ENCODE measurements at places on chromosomes 6 and 20. TPM values are rescaled to one million over a fixed set of nuclear protein-coding genes. Genes with fewer than 3 reads are reported as not detected.

The IPCEF1 gene
- 8.8 TPM for total RNA-seq

The FERMT1 gene
- not detected for total RNA-seq

The SNAI1 gene
- total RNA-seq, result 0.33 TPM

The NEDD9 gene
- 24.4 TPM for total RNA-seq

The SLC22A2 gene
- total RNA-seq, result not detected

The STMND1 gene
- 0.43 TPM for total RNA-seq

The ESR1 gene
- 0.16 TPM for total RNA-seq

The STX11 gene
- total RNA-seq, result 23.3 TPM

The CCDC170 gene
- total RNA-seq, result not detected

The EDN1 gene
- 0.27 TPM for total RNA-seq

The RSPO4 gene
- not detected for total RNA-seq

The HRH3 gene
- total RNA-seq, result not detected

The LATS1 gene
- 29.4 TPM for total RNA-seq

- DNase-seq, result no peak
Measured at GRCh38 chr6:34524971-34525370, 31.2 kb downstream of the SPDEF start.

GRCh38 chr20:9241721-9242427 is 173.0 kb downstream of the PLCB4 start:
- no peak for DNase-seq

DNA sequence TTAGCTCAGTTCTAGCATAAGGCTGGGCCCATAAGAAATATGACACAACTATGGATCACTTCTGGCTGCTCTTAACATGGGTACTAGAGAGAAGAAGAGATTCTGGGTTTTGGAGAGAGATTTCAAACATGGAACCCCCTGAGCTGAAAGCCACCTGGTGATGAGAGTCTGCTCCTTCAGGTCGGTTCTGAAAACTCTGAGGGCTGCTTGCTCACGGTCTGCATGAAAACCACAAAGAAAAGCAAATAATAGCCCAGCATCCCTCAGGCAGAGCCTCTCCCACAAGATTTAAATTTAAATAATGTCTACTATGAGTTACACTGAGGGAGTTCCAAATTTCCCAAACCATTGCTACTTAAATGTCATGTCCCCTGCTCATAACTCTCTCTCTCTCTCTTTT is 301.5 kb downstream of the BMP7 start:
- no peak for DNase-seq

DNA sequence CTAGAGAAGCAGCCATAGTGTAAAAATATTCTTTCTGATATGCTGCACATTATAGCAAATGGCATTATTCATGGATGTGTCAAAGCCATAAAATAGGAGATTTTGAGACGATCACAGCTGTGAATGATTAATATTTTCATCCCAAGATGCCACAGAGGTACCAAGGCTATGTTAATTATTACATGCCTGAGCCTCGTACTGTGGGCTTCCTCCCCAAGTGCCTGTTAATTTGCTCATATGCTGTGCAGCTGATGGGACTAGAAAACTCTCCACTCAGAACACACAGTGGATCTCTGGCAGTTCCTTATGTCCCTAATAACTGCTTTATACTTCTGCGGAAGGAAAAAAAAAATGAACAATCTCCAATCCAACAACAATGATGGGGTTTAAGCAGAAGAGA is 184.9 kb upstream of the TSHZ2 start:
- DNase-seq, result no peak

- DNase-seq, result no peak
Measured at GRCh38 chr6:152122434-152122833, 315.0 kb downstream of the ESR1 start.

GRCh38 chr6:145765449-145765848 is 30.1 kb upstream of the EPM2A start:
- no peak for DNase-seq

DNA sequence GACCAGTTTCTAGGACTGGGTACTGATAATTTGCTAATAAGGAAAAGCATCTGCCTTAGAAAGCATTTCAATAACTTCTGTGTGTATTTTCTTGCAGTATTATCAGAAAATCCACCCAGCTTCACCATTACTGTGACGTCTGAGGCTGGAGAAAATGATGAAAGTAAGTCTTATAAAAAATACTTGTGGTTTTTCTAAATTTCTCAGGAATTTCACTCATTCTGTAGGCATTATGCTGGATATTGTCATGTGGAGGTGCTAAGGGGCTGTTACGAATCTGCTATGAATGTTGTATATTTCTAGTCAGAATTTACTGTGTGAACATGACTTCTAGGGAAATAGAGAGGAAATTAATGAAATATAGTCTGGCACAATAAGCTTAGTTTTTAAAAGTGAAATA is 8.9 kb downstream of the RWDD1 start:
- no peak for DNase-seq

GRCh38 chr6:158311626-158312025 is 639 bp upstream of the TULP4 start:
- no peak for DNase-seq

DNA sequence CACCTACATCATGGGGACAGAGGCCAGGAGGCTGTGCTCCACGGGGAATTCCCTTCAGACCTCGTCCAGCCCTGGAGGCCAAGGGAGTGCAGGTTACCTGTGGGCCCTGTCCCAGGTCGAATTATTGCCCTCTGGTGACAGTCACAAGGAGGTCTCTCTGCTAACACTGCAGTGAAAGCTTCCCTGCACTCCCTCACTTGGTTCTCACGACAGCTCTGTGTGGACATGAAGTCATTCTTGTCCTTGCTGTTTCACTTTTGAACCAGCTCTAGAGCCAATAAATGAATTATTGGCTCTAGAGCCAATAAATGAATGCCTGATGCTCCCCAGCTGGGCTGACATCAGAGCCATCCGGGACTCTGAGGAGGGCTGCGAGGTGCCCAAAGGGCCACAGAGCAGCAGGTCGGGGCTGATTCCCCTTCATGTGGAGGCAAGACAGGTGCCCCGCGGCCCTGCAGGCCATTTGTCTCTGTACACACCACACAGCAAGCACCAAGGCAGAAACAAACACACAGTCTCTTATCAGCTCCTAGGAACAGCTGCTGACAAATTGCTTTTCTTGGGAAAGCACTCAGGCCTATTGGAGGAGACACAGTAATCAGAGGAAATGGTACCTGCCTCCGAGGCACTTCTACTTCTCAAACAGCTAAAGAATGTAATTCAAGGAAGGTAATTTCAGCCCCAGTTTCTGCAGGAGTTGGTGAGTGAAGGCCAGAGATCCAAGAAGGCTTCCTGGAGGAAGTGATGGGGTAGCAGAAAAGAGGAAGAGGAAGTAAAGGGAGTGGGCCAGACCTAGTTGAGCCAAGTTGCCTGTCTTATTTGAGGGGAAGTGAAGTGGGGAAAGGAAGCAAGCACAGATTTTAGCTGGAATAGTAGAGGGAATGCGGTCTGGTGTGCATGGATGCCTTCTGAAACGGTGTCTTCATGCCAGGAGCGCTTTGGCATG is 27.5 kb upstream of the TBXT start:
- no peak for DNase-seq

- DNase-seq, result no peak
Measured at GRCh38 chr6:144710207-144710606, 425.1 kb downstream of the UTRN start.

- no peak for DNase-seq
Measured at GRCh38 chr20:57756213-57756612, 46.4 kb upstream of the PMEPA1 start.

- DNase-seq, result no peak
Measured at GRCh38 chr6:15074806-15075205, 171.1 kb upstream of the JARID2 start.

- no peak for DNase-seq
Measured at GRCh38 chr6:7245668-7246393, 67.2 kb downstream of the SSR1 start.

- peak; percentile 51 for DNase-seq
Measured at GRCh38 chr6:73728548-73729205, 32.7 kb downstream of the CD109 start.

DNA sequence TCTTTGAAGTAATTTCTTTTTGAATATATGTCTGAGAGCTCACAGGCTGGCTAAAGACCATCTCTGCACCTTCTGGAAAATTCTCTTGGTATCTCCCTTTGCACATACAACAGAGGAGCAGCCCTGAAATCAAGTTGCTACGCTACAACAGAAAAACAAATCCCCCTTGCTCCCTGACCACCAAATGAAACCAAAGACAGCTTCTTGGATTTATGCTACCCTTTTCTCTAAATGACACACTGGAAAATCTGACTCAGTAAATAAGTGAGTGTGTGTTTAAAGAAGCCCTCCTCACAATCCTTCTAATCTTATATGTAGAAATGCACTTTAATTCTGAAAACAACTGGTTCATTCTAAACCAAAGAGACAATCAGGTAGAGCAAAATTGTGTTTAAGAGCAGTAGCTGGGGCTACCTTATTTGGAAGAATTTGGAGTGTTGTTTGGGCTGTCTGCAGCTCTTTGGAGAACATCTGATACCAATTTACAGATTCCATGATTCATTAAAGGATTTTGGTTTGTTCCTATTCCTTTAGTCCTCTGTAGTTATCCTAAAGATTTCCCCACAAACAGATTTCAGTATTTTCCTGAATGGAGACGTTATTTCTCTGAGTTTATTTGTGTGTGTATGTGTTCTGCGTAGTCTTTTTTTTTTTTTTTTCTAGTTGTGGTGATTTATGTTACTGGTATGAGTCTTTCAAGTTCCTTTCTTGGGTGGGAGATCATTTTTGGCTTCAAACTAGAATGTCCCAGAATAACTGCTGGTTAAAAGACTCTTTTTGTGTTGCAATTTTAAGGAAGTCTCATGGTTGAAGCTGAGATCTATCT is 36.4 kb upstream of the UTRN start:
- peak; percentile 28 for DNase-seq

DNA sequence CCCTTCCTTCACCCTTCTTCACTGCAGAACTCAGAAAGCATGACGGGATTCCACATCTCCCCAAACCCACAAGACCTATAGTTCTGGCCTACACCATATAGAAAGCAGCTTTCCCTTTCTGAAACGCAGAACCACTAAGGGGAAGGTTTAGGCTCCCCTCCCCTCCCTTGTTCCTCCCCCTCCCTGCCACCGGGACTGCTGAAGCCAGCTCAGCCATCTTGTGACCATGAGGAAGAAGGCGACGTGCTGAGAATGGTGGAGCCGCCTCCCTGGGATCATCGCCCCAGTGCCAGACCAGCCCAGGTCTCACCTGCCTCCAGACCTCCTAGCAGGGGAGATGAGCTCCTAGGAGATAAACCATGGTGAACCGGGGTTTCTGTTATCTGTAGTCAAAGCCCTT is 19.6 kb downstream of the SERPINB6 start:
- DNase-seq, result no peak

DNA sequence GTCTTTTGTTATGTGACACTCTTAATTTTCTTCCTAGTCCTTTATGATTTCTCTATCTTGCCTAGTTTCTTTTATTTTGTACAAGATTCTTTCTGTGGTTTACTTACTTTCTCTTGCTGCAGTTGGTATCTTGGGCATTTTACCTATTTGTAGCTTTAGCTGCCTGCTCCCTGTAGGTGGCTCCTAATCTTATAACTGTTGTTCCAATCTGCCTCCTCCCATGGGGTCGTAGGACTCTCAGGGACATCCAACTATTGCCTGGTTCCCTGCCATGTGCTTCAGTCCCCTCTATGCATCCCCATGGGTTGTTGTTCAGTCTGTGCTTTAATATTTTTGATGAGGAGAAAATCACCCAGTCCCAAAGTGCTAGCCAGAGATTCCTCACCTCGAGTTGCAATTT is 31.4 kb downstream of the RIN2 start:
- DNase-seq, result no peak

GRCh38 chr6:71333697-71334096 is 45.1 kb downstream of the OGFRL1 start:
- DNase-seq, result no peak

- no peak for DNase-seq
Measured at GRCh38 chr20:13302647-13303450, 81.8 kb downstream of the ISM1 start.

DNA sequence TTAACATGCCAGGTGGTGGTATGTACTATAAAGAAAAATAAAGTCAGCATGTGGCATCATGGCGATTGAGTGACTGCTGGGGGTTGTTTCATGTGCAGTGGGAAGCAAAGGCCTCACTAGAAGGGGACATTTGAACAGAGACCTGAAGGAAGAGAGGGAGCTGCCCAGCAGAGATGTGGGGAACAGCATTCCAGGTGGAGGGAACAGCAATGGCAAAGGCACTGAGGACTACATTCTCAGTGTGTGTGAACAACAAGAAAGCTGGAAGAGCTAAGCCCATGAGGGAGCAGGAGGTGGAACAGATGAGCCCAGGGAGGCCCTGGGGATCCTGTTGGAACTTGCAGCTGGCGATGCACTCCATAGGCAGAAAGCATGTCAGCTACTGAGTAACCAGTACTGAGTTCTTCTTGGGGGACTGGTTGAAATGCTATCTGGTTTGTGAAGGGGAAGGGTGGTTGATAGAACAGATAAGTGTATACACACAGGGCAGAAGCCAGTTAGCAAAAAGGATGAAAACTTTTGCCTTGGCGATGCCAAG is 29.2 kb downstream of the NOX3 start:
- no peak for DNase-seq

- DNase-seq, result no peak
Measured at GRCh38 chr20:37977338-37977737, 55.9 kb downstream of the TTI1 start.

- no peak for DNase-seq
Measured at GRCh38 chr6:44074439-44074812, 52.8 kb downstream of the MRPL14 start.

DNA sequence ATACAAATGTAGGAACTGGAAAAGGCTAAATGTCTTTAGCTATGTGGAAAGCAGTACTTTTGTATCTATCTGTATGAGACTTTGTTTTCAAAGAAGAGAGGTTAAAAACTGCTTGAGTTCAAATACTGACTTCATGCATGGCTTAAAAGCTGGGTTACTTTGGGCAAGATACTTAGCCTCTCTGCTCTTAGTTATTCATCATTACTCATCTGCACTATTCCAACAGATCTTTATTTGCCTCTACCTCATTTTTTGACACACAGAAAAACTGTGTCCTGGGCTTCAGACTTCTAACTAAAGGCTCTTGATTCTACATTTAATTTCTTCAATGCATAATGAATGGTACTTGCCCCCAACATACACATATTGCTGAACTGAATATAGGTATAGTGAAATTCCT is 114.8 kb downstream of the DST start:
- DNase-seq, result no peak

DNA sequence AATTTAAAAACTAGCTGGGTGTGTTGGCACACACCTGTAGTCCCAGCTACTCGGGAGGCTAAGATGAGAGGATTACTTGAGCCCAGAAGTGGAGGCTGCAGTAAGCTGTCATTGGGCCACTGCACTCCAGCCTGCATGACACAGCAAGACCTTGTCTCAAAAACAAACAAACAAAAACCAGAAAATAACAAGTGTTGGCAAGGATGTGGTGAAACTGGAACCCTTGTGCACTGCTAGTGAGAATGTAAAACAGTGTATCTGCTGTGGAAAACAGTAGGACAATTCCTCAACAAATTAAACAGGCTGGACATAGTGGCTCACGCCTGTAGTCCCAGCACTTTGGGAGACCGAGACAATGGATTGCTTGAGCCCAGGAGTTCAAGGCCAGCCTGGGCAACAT is 3.5 kb downstream of the UQCC1 start:
- no peak for DNase-seq

DNA sequence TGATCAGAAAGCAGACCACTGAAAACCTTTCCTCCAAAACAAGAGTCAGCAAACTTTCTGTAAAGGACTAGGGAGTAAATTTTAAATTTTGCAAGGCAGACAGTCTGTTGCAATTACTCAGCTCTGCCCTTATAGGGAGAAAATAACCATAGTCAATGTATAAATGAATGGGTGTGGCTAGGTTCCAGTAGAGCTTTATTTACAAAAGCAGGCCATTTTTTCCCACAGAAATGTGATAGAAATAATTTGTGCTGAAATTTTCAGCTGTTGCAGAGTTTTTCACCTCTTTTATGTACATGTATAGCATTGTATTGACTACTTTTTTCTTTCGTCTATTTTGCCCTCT is 7.7 kb downstream of the AMD1 start:
- DNase-seq, result no peak

Measured in activated naive CD4-positive, alpha-beta T cell treated with anti-CD3 and anti-CD28 coated beads, Interleukin-2, amount 50 U/mL, for 72 hours (primary cell).